ENCODE measurements at places on chromosomes 13 and 19.

DNA sequence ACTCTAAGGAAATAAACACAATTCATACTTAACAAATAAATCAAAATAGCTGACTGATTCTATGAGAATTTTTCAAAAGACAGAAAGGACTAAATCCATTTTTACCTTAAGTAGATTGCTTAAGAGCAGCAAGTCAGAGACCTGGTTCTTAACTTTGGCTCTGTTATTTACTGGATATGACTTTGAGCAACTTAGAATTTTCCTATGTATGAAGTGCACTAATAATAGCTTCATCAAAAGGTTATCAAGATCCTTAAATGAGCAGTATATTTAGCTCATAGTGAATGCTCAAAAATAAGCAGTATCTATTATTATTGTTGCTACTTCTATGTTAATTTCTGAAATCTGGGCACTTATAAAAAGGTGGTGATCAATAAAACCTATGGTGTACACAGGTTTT lies 95.3 kb downstream of the POSTN start:
- no peak for DNase-seq

DNA sequence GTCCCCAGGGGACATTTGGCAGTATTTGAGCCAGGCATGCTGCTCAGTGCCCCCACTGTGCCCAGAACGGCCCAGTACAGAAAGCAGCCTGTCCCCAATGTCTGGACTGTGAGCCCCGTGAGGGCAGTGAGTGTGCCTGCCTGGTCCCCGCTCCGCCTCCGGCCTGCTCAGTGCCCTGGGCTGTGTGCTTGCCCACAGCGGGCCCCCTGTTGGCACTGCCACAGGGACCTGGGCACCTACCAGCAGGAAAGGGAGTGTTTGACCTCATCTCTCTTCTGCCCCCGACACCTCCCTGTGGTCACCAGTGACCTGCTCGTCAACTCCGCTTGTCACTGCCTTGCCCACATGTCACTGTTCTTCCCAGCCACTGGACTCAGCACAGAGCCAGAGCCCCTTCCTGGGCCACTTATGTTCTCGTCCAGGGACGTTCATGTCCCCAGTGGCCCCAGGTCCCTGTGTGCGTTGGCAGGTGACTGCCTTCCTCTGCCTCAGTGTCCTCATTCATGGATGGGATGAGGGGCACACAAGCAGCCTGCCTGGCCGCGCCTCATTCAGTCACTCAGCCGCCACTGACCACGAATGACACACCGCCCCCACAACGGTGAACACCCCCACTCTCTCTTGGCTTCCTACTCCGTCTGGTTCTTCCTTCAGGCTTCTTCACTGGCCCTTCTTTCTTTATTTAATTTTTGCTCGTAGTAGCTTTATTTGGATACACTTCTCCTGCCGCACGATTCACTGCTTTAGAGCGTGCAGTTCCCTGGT lies 2.8 kb downstream of the FZR1 start:
- no peak for DNase-seq

DNA sequence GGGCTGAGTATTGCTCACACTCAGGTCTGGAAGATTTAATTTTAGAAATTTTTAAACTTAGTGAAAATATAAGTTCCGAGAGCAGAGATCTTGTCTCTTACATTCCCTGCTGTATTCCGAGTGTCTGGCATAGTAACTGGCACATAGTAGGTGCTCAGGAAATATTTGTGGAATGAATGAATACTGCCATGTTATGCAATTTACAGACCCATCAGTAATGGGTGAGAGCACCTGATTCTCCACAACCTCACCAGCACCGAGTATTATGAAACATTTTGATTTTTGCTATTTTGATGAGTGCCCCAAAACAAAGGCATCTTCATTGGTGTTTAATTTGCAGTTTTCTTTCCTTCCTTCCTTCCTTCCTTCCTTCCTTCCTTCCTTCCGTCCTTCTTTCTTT lies 15.8 kb upstream of the CLASRP start:
- no peak for DNase-seq

GRCh38 chr13:33612641-33613638 lies 205.0 kb upstream of the RFC3 start:
- DNase-seq = no peak

DNA sequence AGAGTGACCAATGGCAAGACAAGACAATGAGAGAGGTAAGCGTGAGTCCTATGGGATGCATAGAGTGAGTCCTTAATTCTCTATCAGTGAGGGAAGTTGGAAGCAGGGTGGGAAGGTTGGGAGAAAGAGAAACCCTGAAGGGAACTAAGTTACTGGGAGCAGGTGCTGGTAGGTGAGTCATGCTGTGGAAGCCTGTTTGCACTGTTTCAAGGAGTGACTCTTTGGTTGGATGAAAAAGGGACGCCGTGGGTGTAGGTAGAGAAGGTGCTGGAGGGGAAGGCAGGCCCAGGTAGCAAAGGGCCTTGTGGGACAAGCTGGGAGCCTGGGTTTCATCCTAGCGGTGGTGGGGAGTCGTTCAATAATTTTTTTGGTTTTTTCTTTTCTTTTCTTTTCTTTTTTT lies 21.9 kb downstream of the IGFL1 start:
- no peak for DNase-seq

GRCh38 chr13:43787518-43787891 lies 733 bp upstream of the ENOX1 start:
- DNase-seq = no peak

- DNase-seq = no peak
These were observed 5.1 kb downstream of the IQCN start for GRCh38 chr19:18269070-18269723.

- DNase-seq = no peak
These were observed 20.3 kb downstream of the C19orf81 start for GRCh38 chr19:50669302-50670101.

DNA sequence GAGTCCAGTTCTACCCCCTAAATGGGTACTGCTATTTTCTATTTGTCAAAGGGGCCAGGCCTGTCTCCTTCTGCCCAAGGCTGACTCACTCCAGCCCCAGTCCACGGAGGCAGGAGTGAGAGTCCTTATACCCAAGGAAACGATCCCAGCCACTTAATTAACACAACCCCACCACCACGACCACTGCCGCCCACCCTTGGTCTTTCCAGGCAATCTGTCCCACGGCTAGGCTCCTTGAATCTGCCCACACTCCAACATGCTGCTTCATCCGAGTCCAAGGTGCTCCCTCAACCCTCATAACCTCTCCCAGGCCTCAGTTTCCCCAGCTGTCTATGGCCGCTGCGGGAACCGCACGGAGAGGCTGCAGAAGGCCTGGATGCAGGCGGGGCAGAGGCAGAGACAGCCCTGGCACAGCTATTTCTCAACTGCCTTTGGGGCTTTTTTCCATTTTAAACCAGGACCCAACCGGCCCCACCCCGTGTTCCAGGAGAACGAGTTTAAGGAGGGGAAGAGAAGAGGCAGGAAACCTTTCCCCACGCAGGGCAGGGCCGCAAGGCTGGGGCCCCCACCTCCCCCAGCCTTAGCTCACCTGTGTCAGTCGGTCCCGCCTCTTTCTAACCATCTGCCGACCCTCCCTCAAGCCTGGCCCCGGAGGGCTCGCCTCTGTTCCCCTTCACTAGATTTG lies 746 bp downstream of the RAB3D start:
- DNase-seq = no peak

GRCh38 chr19:57755031-57755430 lies 8.4 kb downstream of the ZNF776 start:
- DNase-seq = no peak

DNA sequence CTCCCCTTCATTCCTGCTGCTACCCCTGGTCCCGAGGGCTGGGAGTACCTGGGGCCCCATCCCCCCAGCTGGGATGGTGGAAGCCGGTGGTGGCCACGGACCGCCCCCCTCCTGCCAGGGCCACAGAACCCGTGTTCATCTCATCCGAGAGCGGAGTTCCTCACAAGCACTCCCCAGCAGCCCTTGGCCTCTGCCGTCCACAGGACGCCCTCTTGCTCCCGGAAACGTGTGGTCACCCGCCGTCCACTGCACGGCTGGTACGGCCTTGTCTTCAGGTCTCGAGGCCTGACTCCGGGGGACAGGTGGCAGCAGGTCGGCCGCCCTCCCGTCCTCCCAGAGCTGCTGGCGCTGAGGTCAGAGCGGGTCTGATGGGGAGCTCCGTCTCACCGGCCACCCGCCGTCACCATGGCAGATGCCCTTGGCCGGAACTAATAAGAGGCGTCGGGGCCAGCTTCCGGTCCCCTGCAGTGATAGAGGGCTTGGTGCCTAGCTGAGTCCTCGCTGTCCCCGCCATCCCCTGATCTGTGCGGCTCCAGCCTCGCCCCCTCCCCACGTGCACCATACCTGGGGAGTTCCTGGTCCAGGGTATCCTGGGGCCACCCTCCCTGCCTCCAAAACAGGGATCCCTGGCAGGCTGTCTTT lies 16.5 kb upstream of the CSNK1G2 start:
- DNase-seq = no peak

Measured in NCI-H187 (cell line).